Amniotic stem cell (primary cell): ENCODE measurements at places on chromosomes 5 and 9.
A peak's percentile ranks its signal among the peaks of the same experiment; 100 is the strongest.

- DNase-seq, result no peak
Measured at GRCh38 chr5:175464942-175465233, 13.5 kb upstream of the SFXN1 start.

- DNase-seq, result no peak
Measured at GRCh38 chr5:106940301-106940846, 730.4 kb downstream of the EFNA5 start.

DNA sequence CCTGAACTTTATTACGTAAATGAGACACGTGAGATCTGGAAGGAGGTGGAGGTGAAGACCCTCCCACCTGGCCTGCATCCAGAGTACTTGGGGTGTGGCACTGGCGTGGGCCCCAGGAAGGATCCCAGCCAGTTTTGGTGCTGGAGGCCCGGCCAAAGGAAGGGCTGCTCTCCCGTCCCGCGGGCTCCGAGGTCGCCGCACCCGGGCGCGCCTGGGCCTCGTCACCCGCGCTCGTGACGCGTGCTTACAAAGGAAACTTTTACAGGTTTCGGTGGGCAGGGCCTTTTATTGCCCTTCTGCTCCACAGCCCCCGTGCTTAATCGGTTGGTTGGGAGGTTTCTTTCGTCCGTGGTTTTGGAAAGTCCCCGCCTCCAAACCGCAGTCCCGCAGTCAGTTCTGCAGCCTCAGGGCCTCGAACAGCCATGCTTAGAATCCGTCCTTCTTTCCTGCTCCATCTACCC lies 29.2 kb downstream of the CDKN2A start:
- no peak for DNase-seq

- no peak for DNase-seq
Measured at GRCh38 chr5:32639943-32640342, 54.6 kb downstream of the SUB1 start.

DNA sequence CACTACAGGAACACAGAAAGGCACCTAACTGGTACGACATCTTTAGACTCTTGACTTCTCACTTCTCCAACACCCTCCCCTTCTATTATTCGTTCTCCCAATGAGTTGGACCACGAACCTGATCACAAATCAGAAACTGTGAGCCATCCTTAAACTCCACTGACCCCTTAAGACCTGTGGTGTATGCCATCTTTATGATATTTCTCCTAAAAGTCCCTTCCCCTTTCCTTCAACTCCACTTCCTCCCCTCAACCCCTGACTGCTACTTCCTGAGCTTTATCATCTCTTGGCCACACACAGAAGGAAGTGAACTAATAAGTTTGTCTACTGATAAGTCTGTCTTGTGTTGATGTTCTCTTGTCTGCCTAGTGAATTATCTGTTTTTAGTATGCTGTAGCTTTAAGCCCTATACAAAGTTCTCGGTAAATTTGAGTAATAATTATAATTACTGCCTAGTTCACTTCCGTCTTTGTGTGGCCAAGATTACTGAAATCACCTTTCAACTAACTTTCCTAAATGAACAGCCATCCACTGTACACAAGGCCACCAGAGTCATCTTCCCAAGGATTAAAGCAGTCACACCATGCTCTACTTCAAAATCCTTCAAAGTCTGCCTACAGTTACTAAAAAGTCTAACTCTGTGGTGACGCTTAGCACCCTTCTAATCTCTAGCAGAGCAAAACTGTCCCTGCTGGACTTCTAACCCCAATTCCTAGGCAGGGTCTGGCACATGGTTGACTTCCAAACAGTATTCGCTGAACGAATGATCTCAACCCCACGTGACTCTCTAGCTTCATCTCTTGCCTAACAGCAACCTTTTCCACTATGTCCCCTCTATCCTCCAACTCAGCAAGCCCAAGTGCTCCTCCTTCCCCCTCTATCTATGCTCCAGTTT lies 23.2 kb downstream of the ELOVL7 start:
- no peak for DNase-seq

DNA sequence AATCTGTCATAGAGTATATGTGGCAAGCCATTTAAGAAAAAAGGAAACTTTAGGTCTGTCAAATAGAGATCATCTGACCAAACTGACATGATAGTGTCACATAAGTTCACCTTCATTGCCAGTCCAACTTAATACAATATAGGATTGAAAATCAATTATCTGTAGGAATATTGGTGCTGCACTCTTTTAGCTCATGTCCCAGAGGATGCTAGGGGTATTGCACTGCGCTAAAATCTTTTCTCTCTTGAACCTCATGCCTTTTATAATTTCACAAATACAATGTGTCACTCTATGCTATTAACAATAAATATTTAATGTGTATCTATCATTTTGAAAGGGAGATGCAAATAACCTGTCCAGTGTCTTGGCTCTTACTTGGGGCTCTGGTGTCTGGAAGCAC lies 72.4 kb upstream of the FAM120A start:
- no peak for DNase-seq

- DNase-seq, result no peak
Measured at GRCh38 chr5:117680426-117680825, 1105.8 kb upstream of the SEMA6A start.

- no peak for DNase-seq
Measured at GRCh38 chr5:60978968-60979367, 34.0 kb downstream of the NDUFAF2 start.

GRCh38 chr9:77221431-77221830 lies 44.1 kb downstream of the VPS13A start:
- no peak for DNase-seq

DNA sequence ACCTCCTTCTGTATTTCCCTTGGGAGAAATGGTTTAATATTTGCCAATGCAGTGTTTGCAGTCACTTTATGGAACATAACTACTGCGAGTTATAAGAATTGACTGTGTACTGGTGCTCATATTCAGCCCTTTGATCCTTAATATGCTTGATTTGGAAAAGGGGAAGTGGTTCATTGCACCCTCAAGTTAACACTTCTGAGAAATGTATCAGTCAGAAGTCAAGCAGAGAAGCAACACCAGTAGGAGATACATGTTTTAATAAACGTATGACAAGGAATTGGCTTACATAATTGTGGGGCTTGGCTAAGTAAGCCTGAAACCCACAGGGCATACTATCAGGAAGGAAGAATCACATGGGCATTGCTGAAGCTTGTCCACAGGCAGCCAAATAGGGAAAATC lies 131.0 kb upstream of the SPRY4 start:
- no peak for DNase-seq

DNA sequence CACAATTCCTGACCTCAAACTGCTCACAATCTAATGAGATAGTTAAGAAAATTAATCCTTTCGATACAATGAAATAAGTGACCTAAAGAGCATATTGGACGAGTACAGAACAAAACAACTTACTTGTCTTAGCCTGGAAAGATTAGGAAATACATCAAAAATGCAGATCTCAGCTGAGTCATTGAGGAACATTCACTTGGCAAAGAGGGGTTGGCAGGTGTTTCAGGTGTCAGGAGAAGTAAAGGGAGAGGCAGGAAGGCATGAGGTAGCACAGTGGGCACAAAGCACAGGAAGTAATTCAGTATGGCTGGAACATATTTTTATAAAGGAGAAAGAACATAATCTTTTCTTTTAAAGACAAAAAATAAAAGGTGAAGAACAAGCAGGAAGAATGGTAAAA lies 628.8 kb upstream of the RGMB start:
- DNase-seq, result no peak

DNA sequence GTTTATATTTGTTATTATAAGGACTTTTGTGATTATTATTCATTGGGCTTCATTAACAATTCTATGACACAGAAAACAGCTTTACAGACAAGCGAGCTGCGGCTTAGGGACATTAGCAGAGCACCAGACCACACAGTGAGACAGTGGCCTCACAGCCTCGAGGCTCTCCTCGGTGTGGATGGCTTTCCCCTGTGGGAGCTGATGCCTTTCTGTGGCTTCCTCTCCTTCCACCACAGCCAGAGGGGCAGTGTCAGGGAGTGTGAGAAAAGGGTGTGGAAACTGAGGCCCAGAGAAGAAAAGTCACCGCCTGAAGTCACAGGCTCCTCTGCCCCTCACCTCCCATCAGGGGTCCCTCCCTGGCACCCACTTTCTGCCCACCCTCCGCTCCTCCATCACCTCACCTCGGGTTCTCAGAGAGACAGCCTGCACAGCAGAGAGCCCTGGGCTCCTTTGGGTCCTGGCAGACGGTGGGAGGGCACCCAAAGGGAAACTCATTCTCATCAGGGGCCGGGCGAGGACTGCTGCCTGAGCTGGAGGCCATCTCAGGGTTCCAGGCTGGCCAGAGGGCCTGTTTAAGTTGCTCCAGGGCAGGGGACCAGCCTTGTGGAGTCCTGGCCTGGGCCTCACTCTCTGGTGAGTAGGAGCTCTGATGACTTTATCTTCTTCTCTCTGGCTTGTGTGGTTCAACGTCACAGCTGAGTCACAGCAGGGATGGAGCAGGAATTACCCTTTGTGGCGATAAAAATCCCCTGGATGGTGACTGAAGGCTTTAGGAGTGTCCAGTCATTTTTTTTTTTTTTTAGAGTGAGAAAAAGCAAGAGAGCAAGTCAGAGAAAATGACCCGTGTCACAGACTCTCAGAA lies 830 bp downstream of the TRAF1 start:
- peak; percentile 89 for DNase-seq

DNA sequence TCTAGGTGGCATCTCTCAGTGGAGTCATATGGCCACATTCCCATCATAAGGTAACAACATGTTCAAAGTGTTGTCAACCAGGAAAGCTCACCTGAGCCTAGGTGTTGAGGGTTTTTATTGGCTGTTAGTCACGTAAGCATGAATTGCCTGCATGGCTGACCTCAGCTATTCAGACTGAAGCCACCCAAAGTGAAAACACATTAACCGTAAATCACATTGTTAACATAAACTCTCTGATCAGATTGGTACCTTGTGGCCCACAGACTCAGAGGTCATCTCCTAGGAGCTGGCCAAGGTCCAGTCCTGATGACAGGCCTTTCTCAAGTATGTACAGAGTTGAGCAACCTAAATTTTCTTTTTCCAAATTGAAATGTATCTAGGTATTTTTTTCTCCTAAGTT lies 26.7 kb downstream of the SRFBP1 start:
- no peak for DNase-seq

DNA sequence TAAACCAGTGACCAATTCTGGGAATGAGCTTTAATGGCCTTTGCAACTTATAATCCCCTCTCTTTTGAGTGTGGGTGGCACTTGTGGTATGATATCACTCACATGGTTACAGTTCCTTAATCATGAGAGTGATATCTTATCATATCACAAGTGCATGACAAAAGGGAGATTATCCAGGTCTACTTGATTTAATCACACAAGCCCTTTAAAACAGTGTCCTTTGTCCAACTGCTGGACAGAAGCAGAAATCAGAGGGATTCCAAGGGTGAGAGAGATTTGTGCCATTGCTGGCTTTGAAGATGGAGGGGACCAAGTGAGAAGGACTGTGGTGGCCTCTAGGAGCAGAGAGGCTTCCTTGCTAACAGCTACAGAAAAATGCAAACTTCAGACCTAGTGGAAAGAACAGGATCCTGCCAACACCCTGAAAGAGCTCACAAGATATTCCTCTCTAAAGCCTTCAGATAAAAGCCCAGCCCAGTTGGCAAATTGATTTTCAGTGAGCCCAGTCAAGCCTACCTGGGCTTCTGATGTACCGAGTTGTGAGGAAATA lies 279.0 kb upstream of the TLE4 start:
- DNase-seq, result no peak
